Activated CD8-positive, alpha-beta T cell treated with anti-CD3 and anti-CD28 coated beads, Interleukin-2, amount 10 ng/mL, durations not matched to agents 7 days and 5 days (primary cell): ENCODE measurements at places on chromosomes 4 and X. TPM values are rescaled to one million over a fixed set of nuclear protein-coding genes. Genes with fewer than 3 reads are reported as not detected.

SNCA gene
- total RNA-seq = 4.3 TPM

HTN3 gene
- total RNA-seq = not detected

FABP2 gene
- total RNA-seq = not detected

RHOXF2B gene
- total RNA-seq = not detected

SHROOM3 gene
- total RNA-seq = not detected

TBX22 gene
- total RNA-seq = not detected

CRLF2 gene
- 1.4 TPM for total RNA-seq

CENPVL3 gene
- not detected for total RNA-seq

VCX2 gene
- not detected for total RNA-seq

CCDC149 gene
- total RNA-seq = not detected

USP46 gene
- 3.8 TPM for total RNA-seq

TEX13B gene
- total RNA-seq = not detected

TRIM60 gene
- total RNA-seq = not detected

IL13RA2 gene
- total RNA-seq = not detected

TCEAL5 gene
- total RNA-seq = not detected

CYSLTR1 gene
- total RNA-seq = 3.3 TPM

PRR32 gene
- total RNA-seq = not detected

CLDN34 gene
- total RNA-seq = not detected

GUCY1A1 gene
- total RNA-seq = 0.24 TPM

FAM9A gene
- total RNA-seq = not detected

TMPRSS11D gene
- total RNA-seq = not detected

MCF2 gene
- 0.32 TPM for total RNA-seq

TTC29 gene
- not detected for total RNA-seq

PAGE1 gene
- not detected for total RNA-seq

LANCL3 gene
- 0.29 TPM for total RNA-seq

VCX3B gene
- not detected for total RNA-seq

KLHL4 gene
- not detected for total RNA-seq

ADH6 gene
- total RNA-seq = not detected

GPAT3 gene
- total RNA-seq = 2.9 TPM

EDA2R gene
- total RNA-seq = 2.7 TPM
